ENCODE measurements at places on chromosomes 1 and 21. TPM values are rescaled to one million over a fixed set of nuclear protein-coding genes. Genes with fewer than 3 reads are reported as not detected.

The OR14A2 gene
- total RNA-seq = not detected

The KRTAP20-1 gene
- not detected for total RNA-seq

The SLC35F3 gene
- total RNA-seq = 4.0 TPM

The RXFP4 gene
- 0.14 TPM for total RNA-seq

The BACH1 gene
- 25.2 TPM for total RNA-seq

The LDLRAD1 gene
- total RNA-seq = not detected

The LCE6A gene
- total RNA-seq = not detected

The SH2D5 gene
- 0.07 TPM for total RNA-seq

The TARDBP gene
- total RNA-seq = 190 TPM

The LCE1E gene
- not detected for total RNA-seq

The SELL gene
- 517 TPM for total RNA-seq

The RRAGC gene
- total RNA-seq = 15.9 TPM

The PALMD gene
- not detected for total RNA-seq

The LCE2A gene
- not detected for total RNA-seq

The LCE2C gene
- total RNA-seq = not detected

The L1TD1 gene
- not detected for total RNA-seq

The DMRTA2 gene
- not detected for total RNA-seq

The LHX8 gene
- total RNA-seq = not detected

The HEYL gene
- 0.14 TPM for total RNA-seq

The IVL gene
- total RNA-seq = not detected

The KRTAP13-1 gene
- total RNA-seq = not detected

The CCDC27 gene
- not detected for total RNA-seq

The LRRC3 gene
- 3.9 TPM for total RNA-seq

All from T-helper 2 cell treated with Interferon-gamma antibody and Interleukin-4, amounts not matched to agents 100 ng/mL and 5 ng/mL, for 36 hours (primary cell).